ENCODE measurements at places on chromosomes 6 and 20. TPM values are rescaled to one million over a fixed set of nuclear protein-coding genes. Genes with fewer than 3 reads are reported as not detected.

Gene NMBR
- not detected for total RNA-seq

Gene LGSN
- not detected for total RNA-seq

DNA sequence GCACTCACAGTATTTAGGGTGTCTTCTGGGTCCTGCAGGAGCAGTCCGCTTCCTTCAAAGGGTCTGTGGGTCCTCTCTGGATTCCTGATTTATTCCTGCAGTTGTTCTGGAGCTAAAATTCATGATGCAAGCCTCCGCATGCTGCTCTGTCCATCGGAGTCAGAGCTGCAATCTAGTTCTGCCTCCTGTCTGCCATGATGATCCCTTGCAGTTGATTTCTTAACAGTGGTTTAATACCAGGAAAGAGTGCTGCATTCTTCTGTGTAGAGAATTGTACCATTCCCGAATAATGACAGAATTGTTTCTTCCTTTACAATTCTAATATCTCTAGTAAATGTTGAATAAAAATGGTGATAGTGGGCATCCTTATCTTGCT, 72.0 kb upstream of the B3GAT2 start:
- no peak for DNase-seq

Gene COQ3
- 4.2 TPM for total RNA-seq

Gene KCNQ5
- total RNA-seq: 0.61 TPM

Gene C2
- total RNA-seq: 7.7 TPM

DNA sequence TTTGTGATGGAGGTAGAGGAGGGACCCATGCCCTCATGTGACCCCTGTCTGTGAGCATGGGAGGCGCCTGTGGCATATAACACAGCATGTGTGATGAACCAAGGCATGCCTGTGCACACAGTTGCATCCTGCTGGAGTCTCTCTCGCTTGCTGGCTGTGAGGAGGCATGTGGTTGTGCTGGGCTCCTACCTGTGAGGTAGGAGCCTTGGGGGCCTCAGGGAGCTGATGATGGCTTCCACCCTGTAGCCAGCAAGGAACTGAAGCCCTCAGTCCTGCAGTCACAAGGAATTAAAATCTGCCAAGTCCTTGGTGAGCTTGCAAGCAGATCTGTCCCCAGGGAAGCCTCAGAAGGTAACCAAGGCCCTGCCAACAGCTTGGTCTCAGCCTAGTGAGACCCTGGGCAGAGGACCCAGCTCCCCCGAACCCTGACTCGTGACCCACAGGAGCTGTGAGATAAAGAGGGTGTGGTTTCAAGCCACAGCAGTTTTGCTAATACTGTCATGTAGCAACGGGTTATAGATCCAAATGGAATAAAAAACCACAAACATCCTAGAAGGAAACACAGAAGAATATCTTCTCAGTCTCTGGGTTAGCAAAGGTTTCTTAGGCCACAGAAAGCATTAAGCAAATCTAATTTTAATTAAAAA, 145.7 kb downstream of the WDR27 start:
- DNase-seq: no peak

- DNase-seq: no peak
Measured at GRCh38 chr6:70221715-70222438, 81.0 kb downstream of the COL9A1 start.

DNA sequence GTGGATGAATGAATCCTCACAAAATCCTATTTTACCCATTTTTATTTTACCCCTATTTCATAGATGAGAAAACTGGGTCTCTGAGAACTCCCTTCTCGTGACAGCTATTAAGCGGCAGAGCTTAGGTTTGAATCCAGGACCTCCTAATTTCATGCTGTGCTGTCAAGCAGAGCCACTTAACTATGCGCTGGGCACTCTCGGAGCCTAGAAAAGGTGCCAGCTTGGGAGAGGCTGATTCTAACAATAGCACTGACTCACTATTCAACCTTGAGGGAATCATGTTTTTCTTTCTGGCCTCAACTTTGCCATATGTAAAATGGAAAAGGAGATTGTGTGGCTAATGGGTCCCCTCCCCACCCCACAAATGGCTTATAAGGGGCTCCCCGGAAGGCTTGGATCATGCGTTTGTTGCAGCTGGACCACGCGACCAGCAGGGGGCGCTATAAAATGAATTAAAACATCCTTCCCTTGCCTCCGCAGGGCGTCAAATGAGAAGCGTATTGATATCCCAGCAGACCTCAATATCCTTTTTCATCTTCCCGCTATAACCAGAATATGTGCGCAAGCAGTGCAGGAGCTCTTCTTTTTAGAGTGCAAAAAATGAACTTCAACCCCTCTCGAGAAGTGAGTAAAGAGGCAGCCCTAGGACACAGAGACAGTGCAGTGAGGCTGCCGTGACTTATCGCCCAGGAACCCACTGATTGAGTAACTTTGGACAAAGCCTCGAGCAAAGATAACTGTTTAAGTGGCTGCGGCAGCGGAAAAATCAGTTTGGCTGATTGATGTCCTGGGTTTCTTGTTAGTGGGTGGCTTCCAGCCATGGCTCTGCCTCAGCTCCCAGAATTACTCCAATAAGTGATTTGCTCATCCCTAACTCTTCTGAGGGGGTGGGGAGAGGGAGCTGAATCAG, 12.8 kb upstream of the PDYN start:
- no peak for DNase-seq

GRCh38 chr6:52536424-52536916, 40.4 kb downstream of the TRAM2 start:
- no peak for DNase-seq

Gene COL21A1
- 4.9 TPM for total RNA-seq

- no peak for DNase-seq
Measured at GRCh38 chr6:138403324-138403800, 661 bp upstream of the HEBP2 start.

DNA sequence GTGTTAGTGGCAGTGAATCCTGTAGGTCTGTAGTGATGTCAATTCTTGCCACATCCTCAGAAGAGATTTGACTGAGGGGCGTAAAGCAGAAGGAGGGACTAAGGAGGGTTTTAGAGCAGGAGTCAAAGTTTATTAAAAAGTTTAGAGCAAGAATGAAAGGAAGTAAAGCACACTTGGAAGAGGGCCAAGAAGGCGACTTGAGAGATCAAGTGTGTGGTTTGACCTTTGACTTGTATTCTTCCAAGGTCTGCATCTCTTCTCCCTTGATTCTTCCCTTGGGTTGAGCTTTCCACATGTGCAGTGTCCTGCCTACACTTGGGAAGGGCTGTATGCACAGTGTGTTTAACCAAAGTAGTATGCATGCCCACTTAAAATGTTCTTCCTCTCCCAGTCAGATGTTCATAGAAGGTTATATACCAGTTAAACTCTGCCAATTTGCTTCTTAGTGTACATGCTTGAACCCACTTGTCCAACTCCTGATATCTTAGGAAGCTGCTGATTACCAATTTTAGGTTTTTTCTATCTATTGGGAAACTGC, 627.6 kb downstream of the MMUT start:
- DNase-seq: no peak

Gene CEP250
- total RNA-seq: 37.2 TPM

DNA sequence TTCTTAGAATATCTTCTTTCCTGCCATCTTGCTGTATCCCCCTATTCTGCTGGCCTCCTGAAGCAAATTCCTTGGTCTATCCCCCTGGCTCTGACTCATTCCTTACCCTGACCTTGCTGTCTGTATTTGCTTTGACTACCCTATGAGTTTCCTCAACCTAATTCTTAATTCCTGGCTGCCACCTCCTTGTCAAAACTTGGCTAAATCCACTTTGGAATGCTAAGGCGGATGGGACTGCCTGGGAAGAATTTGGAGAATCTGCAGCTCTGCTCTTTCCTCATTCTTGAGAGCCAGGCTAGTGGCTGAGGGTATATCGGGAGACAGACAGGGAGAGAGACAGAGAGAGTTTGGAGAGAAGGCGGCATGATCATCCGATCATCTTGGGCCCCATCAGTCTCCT, 24.4 kb downstream of the CAP2 start:
- no peak for DNase-seq

DNA sequence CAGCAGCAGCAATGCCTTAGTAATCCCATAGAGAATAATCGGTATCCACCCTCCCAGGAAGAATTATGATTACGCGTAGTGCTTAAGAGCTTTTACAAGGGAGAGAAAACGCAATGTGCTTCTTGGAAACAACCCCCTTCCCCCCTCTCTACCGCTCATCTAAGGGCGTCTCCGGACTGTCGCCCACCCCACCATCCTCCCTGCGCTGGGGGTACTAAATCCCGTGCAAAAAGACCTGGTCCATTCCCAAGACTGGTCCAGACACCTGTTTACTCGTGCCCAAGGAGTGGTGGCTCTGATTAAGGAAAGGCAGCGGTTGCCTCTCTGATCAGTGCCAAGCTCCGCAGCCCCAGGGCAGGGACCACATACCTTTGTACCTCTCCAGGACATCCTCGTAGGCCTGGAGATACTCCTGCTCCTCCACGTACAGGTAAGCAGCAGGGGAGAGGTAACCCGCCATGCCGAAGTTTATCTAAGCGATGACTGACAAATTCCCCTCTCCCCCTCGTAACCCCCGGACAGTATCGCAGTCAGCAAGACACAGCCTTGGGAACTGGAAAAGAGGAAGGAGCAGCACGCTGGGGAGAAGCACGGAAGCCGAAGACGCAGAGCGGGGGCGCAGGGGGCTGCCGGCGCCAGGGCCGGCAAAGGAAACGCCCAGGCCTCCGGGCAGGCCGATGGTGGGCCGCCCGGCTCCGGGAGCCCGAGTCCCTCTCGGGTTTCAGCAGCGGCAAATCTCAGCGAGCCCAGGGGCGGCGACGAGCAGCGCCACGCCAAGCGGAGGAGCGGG, 112.0 kb upstream of the BEND6 start:
- DNase-seq: peak; percentile 87

GRCh38 chr6:149842331-149842730, 21.8 kb downstream of the LRP11 start:
- no peak for DNase-seq

DNA sequence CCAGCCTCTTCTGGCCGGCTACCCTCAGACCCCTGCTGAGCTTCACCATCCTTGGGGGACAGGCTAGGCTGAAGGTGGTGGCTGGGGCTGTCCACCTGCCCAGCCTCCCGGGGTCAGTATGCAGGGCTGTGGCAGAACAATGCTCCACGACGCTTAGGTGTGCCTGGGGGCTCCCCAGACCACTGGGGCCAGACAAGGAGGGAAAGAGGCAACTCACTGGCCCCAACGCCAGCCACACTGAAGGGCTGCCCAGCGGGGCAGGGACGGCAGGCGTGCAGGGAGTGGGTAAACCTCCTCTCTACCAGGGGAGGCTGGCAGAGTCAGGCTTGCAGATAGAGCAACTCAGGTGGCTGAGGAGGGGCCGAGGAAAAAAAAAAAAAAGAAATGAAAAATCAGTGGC, 11.5 kb upstream of the UBE2V1 start:
- no peak for DNase-seq

GRCh38 chr6:79676785-79677736, 45.9 kb downstream of the SH3BGRL2 start:
- DNase-seq: no peak

DNA sequence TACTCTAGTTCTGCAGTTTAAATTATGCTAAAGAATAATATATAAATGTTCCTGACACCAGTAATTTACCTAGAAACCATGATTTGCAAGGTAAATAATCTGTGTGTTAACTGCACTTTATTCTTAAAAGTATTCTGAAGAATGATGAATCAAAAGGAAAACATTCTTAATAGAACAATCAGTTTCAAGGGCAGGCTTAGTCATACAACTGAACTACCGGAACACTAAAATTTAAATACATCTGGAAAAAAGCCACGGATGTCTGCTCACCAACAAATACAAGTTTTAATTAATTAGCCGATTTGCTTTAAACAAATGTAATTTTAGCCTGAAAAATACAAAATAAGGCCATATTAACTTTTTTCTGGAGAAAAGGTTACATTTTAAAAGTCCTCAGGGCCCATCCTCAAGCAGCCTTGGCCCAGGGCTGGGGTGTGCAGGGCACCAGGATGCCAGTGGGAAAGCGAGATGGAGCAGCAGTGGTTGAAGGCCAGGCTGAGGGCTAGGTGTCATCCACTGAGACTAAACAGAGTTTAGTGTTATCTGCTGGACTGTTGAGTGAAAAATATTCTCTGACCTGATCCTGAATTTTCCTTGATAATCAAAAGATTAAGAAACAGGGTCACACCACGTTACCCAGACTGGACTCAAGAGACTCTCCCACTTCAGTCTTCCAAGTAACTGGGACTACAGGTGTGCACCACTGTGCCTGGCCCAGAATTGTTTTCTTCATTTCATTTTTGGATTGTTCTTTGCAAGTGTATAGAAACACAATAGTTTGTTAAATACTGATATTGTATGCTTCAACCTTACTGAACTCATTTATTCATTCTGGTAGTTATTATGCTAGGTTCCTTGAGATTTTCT, 88.2 kb upstream of the DST start:
- DNase-seq: no peak

DNA sequence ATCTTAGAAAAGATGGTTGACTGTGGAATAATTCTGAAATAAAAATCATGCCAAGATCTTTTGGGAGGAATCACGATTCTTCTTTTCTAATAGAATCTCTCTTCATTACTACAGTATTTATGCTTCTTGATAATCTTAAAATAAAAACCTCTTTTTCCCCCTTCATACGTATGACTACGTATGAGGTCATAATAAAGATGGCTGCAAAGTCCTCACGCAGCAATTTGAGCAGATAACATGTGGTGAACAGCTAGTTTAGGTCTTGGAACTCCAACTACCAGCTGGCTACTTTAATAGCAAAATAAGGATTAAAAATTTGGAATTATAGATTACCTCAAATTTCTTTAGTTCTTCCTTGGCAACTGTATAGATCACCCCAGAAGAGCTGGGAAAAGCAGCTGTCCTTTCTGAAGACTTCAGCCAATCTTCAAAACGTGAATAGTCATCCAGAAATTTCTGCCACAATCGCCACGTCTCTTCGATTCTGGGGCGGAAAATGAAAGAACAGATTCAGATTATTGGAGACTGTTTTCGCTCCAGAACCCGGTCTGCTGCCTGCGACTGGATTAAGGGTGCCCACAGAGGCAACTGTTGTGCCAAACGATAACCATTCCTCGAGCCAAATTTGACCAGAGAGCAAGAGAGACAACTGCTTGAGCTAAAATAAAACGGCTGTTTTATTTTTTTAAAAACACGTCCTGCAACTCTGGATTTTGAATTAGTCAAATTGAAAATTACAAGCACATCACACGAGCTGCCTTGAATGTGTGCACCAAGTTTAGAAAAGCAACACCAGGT, 347.3 kb downstream of the ESR1 start:
- DNase-seq: no peak

DNA sequence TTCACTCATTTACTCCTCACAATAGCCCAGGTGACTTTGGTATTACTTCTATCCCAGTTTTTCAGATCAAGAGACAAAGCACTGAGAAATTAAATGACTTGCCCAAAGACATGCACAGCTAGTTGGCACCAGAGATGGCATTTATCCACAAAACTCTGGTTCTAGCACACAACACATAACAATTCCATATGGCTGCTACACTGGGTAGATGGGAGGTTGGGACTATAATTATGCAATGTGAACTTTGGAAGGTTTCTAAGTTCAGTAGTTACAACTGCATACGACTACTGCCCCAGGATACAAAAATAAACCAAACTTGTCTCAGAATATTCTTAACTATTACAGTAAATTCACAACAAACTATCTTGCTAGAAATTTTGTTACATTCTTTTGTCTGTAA, 54.2 kb upstream of the MLIP start:
- DNase-seq: no peak

Gene SAMD5
- 0.93 TPM for total RNA-seq

Gene NEURL2
- total RNA-seq: 6.5 TPM

Gene TULP1
- 0.61 TPM for total RNA-seq

Gene OPN5
- not detected for total RNA-seq

Data from lower leg skin (tissue), 4 donors.